ENCODE measurements at places on chromosomes 16 and 17.

DNA sequence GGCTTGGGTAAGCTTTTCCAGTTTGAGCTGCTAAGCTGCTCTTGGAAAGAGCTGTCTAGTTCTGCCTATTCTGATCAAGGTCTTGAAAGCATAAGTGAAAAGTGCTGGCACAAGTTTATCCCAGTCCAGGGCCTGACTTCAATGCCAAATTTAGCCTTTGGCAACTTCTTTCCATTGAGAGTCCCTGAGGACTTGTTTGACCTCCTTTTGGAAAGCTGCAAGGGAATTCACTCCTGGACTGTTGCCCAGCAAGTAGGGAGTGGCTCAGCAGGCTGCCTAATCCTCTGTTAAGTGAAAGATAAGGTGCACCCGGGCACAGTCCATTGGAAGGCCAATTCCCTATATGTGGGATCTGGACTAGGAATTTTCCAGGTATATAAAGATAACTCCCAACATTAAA is 16.0 kb upstream of the TANC2 start:
- peak; percentile 99 for DNase-seq

DNA sequence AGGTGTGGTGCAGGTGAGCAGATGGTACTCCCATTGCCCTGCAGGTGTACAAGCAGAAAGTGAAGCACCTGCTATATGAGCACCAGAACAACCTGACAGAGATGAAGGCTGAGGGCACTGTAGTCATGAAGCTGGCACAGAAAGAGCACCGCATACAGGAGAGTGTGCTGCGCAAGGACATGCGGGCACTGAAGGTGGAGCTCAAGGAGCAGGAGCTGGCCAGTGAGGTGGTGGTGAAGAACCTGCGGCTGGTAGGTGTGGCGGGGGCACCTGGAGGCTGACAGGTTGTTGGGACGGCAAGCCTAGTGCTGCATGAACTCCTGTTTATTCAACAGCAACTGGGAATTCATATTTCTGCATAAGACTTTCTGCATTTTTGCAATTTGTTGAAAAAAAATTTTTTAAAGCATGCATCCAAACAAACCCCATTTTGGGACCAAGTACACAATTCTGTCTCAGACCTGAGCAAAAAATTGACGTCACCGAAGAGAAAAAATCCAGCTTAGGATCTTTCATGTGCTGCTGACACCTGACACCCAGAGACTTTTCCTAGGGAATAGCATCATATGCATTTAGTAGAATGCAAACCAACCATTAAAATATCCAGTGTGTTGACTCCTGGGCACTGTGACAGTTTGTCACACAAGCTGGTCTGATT is 13.5 kb upstream of the DBNDD1 start:
- peak; percentile 57 for DNase-seq

DNA sequence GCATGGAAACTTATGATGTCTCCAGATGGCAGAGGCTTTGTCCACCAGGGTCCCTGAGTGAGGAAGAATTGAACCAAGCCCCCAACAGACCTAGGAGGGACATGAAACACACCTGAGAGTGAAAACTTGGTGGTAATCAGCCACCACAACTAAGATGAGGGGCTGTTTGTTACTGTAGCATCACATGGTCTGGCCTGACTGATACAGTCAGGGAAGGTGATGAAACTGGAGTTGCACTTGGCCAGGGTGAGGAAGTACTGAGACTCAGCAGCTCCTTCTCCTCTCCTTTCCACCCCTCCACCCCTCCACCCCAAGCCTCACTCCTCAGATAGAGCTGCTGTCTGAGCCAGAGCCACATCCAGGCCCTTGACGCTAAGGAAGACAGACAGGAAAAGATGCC is 37.2 kb downstream of the C16orf82 start:
- DNase-seq, result no peak

DNA sequence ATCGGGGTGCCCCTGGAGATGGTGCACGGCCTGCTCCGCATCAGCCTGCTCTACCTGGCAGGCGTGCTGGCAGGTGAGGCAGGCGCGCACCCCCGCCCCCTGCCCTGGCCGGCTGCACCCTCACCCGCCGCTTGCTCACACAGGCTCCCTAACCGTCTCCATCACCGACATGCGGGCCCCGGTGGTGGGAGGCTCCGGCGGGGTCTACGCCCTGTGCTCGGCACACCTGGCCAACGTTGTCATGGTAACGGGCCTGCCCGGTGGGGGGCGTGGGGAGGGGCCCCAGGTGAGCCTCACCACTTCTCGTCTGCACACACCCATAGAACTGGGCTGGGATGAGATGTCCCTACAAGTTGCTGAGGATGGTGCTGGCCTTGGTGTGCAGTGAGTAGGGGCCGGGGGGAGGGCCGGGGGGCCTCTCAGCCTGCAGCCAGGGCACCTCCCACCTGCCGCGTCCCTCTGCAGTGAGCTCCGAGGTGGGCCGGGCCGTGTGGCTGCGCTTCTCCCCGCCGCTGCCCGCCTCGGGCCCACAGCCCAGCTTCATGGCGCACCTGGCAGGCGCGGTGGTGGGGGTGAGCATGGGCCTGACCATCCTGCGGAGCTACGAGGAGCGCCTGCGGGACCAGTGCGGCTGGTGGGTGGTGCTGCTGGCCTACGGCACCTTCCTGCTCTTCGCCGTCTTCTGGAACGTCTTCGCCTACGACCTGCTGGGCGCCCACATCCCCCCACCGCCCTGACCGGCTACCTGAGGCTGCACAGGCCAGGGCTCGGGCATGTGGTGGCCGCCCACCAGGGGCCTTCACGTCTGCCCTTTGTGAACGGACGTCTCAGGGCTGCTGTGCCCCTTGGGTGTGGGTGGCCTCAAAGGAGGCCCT is 2.1 kb downstream of the RHBDL1 start:
- no peak for DNase-seq

- no peak for DNase-seq
Measured at GRCh38 chr16:72749091-72749490, 298.8 kb downstream of the ZFHX3 start.

- DNase-seq, result no peak
Measured at GRCh38 chr17:41654678-41655607, 30.6 kb upstream of the KRT17 start.

- DNase-seq, result no peak
Measured at GRCh38 chr17:39581759-39582085, 26.0 kb downstream of the NEUROD2 start.

DNA sequence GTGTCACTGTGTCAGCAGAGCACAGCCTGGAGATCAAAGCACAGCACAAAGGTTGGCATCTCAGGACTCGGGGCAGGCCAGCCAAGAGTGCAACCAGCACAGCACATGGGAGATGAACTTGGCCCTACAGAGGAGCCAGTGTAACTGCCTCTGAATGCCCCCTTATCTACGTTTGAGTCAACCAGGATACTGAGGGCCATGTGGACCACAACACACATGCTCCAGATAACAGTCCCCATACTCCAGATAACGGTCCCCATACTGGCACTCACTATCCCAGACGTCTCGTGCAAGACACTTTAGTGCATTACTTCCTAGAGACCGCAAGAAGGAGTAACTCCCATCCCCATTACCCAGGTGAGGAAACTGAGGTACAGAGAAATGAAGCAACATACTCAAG is 88.2 kb downstream of the XYLT1 start:
- no peak for DNase-seq
